ENCODE measurements at places on chromosomes 3 and 15.

DNA sequence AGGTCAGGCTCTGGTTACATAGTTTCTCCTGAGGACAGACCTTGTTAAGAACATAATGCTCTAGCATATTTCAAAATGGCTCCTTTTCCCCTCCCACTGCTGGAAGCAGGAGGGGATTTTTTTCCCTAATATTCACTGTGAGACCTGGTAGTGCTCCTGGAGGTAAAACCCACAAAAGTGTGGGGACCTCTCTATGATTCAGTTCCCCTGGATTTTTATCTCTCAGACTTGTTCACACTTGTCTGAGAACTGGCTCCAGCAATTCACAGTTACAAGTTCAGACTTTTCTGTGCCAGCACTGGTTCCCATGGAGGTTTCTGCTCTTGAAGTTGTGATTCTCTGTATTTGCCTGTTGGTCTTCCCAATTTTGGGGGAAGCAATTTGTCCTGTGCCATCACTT lies 36.3 kb upstream of the PCOLCE2 start:
- no peak for DNase-seq

- no peak for DNase-seq
Measured at GRCh38 chr3:14548321-14548729, 8.2 kb upstream of the GRIP2 start.

DNA sequence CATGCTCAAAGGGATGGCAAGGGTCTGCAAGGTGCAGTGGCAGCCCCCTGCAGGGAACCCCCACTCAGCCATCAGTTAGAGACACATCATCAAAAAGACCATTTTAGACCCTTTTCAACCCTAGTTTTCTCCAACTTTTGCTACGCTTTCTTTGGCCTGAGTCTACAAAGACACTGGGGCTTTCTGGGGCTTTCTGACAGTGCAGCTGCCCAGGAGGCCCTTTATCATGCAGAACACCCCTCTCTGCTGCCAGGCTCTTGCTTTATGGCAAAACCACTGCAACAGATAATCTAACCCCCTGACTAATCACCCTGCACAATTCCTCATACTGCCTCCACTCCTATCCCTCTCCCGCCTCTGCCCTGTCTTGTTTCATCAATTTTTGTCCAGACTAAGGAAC lies 2.4 kb downstream of the NMNAT3 start:
- no peak for DNase-seq

DNA sequence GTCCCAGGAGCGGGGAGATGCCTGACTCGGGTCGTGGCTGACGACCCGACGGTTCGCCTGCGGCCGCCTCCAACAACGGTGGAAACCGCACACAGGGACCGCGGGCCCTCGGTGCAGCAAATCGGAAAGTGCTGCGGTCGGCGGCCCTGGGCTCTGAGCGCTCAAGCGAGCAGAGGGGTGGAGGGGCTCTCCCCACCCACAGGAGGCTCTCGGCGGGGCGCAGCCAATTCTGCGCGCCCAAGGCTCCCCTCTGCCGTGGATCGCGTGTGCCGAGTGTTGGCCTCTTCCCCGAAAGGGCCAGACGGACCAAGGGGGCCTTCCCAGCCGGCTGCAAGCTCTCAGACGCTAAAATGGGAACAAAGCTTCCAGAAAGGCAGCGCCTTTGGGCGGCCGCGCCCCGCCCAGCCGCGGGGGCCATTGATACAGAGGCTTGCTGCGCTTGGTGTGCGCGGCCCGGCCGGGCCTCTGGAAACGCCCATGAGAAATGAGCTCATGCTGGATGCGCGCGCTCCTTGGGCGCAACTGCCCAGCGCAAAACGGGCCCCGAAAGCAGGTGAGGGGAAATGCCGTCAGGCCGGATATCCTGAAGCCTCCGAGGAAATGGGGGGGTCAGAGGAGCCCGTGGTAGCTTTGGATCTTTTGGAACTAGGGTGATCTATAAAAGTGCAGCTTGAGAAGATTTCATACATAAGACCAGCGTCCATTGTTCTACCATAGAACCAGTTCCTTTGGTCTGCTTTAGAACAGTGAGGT lies 1.2 kb upstream of the GSK3B start:
- DNase-seq, result peak; percentile 71

- DNase-seq, result no peak
Measured at GRCh38 chr3:56753206-56753820, 48.4 kb downstream of the ARHGEF3 start.

DNA sequence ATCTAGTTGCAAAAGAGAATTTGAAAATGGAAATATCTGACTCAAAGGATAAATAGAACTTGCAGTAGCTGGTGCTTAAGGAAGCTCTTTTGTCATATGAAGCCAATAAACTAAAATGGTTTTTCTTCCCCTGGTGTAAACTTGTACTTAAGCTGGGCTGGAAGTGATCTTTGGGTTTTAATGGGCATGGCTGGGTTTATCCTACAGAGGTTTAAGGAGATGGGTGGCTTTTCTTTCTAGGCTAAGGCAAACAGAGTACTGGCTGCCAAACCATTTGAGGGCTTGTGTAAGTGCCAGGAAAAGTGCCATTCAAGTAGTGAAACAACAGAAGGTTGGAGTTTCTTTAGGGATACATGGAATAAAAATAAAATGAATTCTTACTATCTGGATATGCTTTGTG lies 12.1 kb upstream of the UTS2B start:
- DNase-seq, result no peak

DNA sequence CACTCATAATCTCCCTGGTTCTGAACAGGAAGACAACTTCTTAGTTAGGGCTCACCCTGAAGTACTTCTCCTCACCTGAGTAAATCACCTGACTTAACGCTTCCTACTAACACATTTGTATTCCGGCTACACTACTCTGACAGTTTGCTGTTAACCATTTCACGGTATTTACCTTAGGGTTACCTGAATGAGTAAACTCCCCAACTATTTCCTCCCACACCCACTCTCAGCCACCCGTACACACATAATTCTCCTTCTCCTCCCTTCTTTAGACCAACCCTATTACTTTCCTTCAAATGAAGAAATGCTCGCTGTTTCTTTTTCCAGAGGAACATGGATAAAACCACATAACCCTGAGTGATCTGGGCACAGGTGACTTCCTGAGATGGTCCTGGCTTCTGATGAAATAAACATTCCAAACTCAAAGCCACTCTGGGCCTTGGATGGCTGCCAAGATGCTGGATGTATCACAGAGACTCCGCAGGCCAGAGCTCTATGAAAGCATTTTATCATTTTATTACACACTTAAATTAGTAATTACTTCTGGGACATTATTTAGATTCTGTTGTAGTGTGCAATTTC lies 183.6 kb upstream of the ATP11B start:
- DNase-seq, result no peak

DNA sequence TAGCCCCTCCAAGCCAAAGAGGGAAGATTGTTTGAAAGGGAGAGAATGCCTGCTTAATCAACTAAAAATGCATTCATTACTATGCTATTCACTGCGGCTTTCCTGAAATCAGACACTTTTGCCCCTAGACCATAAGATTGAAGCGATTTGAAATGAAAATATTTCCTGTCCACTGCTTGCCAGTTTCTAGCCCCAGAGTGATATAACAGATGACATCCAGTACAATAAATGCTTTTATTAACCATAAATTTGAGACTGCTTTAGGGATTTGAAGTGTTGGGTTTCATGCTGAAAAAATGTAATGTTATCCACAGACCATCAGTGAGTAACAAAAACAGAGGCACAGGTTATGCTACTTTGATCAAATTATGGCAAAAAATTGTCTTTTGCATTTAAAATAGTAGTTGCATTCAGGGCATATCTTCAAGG lies 14.1 kb downstream of the IL17RD start:
- no peak for DNase-seq

DNA sequence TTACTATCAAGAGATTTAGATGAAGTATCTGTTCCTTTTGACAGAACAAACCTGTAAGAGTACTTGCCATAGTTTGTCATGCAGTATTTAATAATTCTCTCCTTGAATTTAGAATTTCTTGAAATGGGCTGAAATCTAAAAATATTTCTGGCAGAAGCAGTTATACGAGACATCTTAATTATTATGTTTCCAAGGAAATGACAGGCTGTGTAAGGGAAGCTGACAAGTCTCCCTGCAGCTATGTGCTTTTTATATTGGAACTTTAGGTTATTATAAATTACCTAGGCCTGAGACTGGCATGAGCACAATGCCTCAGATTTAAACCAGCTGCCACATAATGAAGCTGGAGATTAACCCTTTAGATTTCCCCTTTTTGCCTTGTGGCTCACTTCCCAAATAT lies 365.0 kb upstream of the EPHA6 start:
- DNase-seq, result no peak

DNA sequence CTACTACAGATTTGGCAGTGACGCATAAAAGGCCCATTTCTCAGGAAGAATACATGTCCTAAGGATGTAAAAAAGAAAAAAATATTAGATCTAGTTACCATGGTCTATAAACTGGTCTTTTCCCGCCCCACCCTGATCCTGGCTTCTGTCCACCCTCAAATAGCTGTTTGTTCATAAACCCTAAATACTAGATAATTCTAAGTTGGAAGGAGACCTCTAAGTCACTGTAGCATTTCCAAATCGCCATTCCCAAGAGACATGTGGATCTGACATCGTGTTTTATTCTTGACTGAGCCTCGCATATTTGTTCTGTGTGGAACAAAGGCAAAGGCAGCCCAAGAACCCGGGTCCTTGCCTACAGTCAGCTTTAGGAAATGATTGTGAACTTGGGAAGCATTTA lies 49.0 kb downstream of the LMCD1 start:
- DNase-seq, result no peak

DNA sequence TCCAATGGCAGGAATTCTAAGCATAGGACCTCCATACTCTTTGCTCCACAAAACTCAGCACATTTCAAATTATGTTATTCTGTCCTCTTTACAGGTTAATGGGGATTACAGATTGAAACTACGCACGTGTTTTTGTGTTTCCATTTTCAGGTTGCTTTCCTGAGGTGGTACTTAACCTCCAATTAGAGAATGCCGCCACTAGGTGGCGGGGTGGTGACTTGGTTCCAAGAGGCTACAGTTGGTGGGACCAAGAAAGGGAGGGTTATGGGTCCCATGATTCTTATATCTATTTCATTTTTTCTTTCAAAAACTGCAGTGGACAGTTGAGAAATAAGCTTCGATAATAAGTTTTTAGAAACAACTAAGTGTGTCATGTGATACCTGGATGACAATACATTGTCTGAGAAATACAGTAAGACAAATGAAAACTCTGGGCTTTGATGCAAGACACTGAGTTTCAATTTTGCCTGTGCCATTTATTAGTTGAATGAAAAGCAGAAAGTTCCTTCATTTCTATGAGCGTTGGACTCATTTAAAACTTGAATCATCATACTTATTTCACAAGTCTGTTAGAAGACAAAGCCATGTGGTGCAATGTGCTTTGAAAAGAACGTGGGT lies 539.0 kb downstream of the FGF12 start:
- DNase-seq, result no peak

GRCh38 chr3:71489315-71489761 lies 94.2 kb downstream of the FOXP1 start:
- DNase-seq, result no peak

DNA sequence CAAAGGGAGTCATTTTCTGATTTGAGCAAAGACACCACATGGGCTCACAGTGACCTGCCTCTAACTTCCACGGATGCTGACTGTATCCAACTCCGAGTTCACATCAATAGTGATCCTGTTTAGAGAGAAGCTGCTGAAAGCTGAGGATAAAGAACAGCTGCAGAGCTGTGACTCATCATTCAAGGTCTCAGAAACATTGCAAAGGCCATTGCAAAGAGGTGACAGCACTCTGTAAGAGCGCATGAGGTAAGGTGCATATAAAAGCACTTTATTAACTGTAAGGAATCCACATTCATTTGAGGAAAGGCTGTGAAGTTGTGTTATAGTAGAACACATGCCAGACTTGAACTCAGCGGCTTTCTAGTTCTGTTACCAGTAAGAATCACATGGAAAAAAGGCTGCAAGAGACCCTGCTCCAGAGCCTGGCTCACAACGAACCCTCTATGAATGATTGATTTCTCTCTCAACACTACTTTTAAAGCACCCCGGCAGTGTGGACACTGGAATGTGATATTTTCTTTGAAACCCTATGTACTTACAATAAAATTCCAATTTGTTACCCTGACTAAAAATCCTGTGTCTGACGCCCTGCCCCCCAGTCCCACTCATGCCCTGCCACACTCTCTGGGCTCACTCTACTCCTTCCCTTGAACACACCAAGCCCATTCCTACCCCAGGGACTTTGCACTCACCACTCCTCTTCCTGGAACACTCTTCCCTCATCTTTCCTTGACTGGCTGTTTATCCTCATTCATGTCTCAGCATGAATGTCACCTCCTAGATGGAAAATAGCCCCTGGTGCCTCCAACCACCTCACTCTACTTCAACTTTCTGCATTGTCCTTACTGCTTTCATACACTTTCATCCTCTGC lies 111.2 kb downstream of the LSM3 start:
- no peak for DNase-seq

DNA sequence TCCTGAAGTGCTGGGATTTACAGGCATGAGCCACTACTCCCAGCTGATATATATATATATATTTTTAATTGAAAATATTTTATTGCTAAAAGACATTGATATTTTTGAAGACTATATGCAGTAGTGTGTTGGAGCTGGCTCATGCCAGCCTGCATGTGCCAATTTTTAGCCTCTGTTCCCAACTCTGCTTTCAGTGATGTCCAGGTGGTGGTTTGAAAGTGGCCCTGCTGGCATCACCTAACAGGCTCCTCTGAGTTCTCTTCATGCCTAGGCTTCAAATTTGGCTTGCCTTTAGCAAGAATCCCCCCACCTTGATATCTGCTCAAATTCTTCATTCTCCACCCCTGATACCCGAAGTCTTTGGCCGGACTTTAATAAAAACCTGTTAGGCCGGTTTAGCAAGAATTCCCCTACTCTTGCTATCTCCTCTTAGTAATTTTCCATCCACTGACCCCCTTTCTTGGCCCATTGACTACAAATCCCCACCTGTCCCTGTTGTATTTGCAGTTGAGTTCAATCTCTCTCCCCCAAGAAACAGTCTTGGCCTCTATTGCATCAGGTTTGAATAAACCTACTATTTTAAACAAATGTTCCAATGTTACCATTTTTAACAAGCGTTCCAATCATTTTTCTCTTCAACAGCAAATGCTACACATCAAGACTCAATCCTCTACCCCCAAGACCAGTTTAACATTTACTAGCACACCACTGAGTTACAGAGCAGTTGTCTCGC lies 23.9 kb upstream of the CTSH start:
- DNase-seq, result no peak

- no peak for DNase-seq
Measured at GRCh38 chr3:23682646-23683045, 123.1 kb upstream of the UBE2E1 start.

Measured in activated naive CD4-positive, alpha-beta T cell (primary cell).